GF-D8 (cell line): ENCODE measurements at places on chromosomes 16 and 17.
A peak's percentile ranks its signal among the peaks of the same experiment; 100 is the strongest.

GRCh38 chr17:81148986-81149533 is 16.2 kb upstream of the PVALEF start:
- DNase-seq = peak; percentile 31

DNA sequence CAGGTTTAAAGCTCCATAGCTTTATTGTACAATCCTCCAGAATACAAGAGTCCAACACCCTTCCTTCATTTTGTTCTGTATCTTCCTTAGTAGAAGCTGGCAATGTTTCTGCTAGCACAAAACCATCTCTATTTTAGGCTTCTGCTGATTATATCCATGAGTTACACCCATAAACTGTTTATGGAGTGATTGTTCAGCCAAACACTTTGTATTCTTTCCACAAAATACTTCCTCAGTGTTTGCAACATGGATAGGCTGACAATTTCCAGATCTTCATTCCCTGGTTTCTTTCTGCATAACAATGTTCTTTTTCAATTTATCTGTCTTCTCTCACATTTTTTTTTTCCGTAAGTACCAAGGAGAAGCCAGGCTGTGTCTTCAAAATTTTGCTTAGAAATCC is 839.9 kb upstream of the CDH8 start:
- no peak for DNase-seq

DNA sequence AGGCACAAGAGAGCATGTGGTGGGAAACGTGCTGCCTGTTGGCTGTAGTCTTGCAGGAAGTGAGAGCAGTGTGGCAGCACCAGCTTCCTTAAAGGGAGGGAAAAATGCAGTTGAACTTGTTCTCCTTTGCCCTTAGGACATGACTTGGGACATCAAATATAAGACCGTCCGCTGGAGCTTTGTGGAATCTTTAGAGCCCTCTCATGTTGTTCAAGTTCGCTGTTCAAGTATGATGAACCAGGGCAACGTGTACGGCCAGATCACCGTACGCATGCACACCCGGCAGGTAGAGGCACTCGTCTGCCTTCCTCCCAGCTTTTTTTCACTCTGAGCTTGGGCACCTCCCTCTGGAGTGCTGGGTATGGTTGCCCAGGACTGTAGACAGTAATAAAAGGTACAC is 23.3 kb downstream of the GPR179 start:
- DNase-seq = no peak

DNA sequence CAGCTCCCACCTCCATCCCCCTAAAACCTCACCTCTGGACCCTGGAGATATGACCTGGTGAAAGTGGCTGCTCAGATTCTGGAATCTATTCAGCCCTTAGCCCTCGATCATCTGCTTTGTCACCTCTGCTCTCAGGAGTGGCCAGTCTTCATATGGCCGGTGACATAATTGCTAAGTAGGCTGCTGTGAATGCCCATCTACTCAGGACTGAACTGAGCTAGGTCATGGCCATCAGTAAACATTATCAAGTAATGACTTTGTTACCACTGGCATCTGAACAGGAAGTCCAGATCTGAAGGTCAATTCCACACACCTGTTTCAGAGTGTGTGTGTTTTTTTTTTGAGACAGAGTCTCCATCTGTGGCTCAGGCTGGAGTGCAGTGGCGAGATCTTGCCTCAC is 78.6 kb downstream of the CDK5R1 start:
- no peak for DNase-seq
